ENCODE measurements at places on chromosomes 2 and 18.
A peak's percentile ranks its signal among the peaks of the same experiment; 100 is the strongest.

DNA sequence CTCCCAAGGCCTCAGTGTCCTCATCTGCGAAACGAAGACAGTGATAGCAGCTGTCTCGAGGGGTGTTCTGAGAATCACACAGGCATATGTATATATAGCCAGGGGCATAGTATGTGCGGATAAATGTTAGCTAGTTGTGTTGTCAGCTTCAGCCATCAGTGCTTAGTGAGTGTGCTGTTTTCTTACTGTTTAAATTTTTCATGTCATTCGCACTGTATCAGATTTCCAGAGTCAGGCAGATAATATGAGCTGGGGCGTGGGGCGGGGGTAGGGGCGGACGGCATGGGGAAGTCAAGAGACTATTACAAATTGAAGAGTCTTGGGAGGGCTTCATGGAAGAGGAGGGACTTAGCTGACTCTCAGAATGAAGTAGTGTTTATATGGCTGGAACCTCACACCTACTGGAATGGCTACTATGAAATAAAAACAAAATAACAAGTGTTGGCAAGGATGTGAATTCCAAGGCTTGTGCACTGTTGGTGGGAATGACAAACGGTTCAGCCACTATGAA is 7.0 kb downstream of the TRAPPC12 start:
- DNase-seq = no peak

DNA sequence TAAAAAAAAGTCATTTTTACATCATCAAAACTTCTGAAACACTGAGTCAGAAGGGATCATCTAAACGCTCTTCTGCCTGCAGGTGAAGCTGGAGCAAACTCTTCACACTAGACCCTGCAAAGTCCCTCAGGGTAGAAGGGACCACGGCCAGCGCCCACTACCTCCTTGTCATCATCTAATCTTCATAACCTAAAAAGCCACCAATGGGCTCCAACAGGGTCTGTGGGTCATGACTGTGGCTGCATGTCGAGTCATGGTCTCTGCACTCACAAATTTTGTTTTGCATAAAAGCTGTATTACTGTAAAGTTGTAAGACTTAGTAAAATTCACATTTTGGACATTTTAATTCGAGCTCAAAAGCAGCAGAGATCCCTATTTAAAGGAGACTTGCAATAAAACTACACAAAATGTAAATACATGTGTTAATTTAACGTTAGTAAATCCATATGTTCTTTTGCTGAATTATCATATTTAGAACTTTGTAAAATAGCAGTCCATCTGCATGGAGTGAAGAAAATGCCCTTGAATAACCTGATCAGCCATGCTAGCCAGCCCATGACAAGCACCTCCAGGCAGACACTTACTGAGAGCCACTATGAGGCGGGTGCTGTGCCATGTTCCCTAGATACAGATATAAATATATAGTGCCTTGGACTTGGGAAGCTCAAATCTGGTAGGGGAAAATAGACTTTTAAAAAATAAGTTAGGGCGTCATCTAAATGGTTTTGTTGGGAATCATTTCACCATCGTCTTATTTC is 437.2 kb upstream of the LYPD1 start:
- DNase-seq = no peak

DNA sequence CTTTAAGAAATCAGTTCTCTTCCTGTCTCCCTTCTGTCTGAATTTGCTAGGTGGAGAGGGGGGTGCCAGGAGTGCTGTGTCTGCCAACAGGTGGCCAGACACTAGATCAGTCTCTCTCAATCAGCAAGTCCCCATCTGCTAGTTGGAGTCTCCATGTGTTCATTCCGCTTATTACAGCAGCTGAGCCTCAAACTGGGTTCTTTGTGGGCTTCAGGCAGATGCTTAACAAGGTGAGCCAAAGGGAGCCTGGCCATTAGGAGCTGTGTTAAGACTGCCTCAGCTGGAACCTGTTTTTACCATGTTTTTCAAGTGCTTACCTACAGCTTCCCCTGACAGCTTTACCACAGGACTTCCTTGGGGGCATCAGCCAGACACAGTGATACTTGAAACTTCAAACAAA is 401.9 kb downstream of the LRP1B start:
- DNase-seq = no peak

DNA sequence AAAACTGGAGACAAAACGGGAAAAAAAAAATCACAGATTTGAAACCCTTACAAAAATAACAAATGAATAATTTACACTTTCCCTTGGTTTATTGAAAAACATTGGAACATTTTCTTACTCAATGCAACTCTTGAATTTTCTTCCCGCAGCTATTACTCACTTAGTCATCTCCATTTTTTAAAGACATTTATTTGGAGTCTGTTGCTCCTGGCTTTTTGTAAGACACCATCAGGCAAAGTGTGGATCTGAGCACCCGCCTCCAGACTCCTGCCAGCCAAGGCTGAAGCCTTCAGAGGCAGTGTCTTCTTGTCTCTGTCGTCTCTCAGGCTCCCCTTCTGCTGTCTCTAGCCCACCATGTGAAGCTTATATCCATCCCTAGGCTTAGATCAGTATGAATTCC is 46.2 kb downstream of the TRIB2 start:
- DNase-seq = no peak

GRCh38 chr2:23453836-23454460 is 69.0 kb downstream of the KLHL29 start:
- DNase-seq = no peak

DNA sequence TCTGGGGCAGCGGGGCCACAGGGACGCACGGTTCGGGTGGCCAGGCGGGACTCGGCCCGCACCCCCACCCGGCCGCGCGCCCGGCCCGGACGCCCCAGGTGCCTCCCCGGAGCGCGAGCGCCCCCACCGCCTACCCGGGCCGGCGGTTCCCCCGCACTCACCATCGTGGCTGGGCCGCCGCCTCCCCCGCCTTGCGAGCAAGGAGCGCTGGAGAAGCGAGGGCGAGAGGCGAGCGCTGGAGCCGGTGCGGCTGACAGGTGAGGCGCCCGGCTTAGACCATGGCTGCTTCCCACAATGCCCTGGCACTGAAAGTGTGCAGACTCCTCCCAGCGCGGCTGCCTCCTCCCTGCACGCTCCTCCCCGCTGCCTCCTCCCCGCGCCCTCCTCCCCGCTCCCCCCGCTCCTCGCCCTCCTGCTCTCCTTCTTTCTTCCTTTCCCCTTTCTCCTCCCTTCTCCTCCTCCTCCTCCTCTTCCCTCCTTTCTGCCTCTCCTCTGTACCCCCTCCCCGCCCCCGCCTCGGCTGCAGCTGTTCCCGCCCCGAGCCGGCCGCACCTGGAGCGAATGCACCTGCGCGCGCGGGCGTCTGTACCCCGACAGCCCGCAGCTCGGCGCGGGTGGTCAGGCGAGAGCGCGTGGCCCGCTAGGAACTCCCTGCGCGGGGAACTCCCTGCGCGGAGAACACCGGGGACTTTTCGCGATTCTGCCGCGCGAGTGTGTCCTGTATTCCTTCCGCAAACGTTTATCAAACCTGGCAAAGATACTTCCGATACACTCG is at the start of gene AP1S3:
Gene AP1S3, minus strand, starts transcription at position 296 of the 775 bp plus-strand sequence. Its CDS starts 132 bp downstream, at position 164.
- DNase-seq = peak; percentile 62

DNA sequence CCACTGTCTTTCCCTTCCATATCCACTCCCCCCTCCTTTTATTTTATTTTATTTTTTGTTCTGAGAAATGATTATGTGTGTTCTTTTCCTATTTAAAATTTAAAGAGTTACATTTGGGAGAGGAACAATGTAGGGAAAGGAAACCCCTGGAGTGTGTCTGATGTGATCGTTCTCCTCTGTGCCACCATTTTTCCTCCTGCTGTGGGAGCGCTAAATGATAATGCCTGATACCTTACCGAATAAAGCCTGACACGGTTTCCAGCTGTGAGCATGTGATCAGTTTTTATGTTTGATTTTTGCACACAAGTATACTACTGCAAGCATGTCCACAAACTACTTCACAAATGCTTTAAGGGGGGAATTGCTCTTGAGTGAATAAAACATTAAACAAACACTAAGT is 317.8 kb upstream of the FANCL start:
- DNase-seq = no peak

GRCh38 chr2:28274911-28275685 is 117.6 kb upstream of the FOSL2 start:
- DNase-seq = no peak

- no peak for DNase-seq
Observed at GRCh38 chr18:24877066-24877465, 416.6 kb downstream of the HRH4 start.

DNA sequence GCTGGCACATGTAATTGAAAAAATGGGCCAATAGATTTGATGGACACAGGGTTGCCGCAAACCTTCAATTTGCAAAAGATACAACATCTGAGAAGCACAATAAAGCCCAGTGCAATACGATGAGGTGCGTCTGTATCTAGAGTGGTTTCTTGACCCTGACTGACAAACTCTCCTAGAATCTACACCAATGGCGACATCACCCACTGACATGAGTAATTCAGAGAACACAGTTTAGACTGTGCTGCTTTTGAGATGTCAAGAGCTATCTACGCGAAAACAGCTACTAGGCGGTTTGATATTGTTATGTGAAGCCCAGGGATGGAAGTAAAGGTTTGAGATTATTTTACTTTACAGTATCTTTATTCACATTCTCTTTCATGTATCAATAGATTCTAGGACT is 104.9 kb downstream of the EIPR1 start:
- no peak for DNase-seq

DNA sequence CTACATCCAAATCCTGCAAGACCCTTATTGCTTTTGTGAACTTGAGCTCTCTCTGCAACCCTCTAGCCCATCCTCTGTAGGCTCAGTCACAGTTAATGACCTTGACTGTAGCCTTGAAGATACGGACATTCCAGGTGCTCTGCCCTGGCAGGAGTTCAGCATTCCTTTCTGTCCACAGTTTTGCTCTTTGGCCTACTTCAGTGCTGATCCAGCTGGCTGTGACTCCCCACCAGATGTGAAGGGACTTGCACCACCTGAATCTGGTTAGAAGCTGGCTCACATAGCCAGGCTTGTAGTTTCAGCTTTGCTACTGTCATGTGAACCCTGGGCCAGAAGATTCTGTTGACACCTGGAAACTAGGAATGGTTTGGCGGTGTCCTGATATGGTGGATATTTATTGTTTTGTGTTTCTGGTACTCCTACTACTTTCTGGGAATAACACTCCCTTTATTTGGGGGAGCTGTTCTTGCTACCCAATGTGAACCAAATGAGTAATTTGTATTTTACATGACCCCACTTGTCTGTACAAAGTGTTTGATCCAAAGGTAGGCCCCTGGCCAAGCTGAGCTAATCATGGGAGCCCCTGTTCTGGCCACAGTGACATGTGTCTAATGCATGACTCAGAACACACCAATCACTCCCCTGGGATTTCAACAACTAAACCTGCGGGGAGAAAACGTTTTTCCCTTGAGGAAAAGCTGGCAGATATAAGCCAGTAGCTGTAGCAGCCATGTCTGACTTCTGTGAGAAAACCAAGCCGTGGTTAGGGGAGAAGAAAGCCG is 73.4 kb downstream of the CDCA7 start:
- no peak for DNase-seq

DNA sequence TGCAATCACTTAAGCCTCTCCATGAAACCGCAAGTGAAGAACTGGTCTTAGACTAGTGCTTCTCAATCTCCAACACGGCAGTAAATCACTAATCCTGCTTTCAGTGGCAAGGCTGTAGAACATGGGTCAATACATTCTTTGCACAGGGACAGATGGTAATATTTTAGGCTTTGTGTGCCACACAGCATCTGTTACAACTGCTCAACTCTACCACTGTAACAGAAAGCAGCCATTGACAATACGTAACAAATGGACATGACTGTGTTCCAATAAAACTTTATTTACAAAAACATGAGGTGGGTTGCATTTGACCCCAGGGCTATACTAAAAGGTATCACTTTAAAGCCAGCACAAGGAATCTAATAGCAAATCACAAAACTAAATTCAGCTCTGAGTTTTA is 51.1 kb downstream of the RNF152 start:
- no peak for DNase-seq
